SHP77 (cell line): ENCODE measurements at places on chromosomes 13 and 19.

- DNase-seq = no peak
Measured at GRCh38 chr13:51942189-51942588, 69.1 kb downstream of the ATP7B start.

GRCh38 chr13:40676007-40676406, 9.6 kb upstream of the FOXO1 start:
- no peak for DNase-seq

DNA sequence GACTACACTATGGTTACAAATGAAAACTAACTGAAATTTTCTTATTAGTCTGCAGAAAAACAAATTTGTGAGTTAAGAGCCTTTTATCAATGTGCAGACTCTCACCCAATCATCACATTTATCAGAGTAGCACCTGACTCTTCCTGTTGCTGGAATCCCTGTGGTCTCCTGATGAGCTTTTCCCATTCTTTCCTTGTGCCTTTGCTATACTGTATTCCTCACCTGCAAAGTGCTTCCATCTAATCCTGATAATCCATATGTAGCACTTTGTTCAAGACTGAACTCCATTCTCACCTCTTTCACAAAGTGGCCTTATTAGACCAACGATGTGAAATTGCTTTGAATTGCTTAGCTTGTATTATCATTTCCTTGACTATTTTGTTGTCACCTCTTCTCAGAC, 225.3 kb downstream of the LHFPL6 start:
- no peak for DNase-seq

DNA sequence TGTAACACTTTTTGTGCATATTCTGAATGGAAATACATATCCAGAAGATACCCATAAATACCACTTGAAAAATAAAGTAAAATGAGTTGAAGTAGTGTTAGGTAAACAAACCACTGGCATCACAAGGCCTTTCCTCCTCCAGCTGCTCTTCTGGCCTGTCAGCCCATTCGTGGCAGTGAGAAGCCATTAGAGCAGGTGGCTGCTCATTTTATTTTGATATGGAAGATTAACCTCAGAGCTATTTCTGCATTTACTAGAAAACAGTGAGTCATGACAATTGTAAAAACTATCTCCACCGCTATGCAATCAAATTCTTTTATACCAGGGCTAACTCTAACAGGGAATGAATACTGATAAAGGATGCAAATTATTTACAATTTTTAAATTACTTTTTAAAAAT, 2898.1 kb downstream of the PCDH9 start:
- DNase-seq = peak; percentile 83

GRCh38 chr13:33000365-33000764, 15.9 kb upstream of the KL start:
- no peak for DNase-seq

- no peak for DNase-seq
Measured at GRCh38 chr19:18905513-18906236, 9.7 kb upstream of the CERS1 start.

- DNase-seq = no peak
Measured at GRCh38 chr13:48851707-48852106, 124.0 kb upstream of the FNDC3A start.

- DNase-seq = peak; percentile 81
Measured at GRCh38 chr19:11268783-11269267, 6.5 kb upstream of the DOCK6 start.

GRCh38 chr13:111947026-111947810, 119.7 kb upstream of the SOX1 start:
- DNase-seq = no peak

GRCh38 chr13:24043590-24044350, 116.8 kb upstream of the SPATA13 start:
- DNase-seq = no peak

DNA sequence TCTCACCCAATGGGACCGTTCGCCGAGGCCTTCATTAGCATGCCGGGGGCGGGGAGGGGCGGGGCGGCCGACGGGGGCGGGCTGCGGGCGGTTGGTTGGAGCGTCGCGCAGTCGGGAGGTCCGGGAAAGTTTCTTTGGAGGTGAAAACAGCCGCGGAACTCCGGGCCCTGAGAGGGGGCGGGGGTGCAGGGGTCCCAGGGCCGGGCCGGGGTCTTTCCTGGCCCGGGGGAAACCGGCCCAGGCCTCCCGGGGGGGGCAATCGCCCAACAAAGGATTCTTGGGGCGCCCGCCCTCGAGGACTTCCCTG, at the start of gene HMG20B:
Gene HMG20B, plus strand, starts transcription at position 90 of the 307 bp plus-strand sequence. CDS start 366 bp downstream, outside the sequence.
- no peak for DNase-seq

- DNase-seq = no peak
Measured at GRCh38 chr19:40279120-40279551, 6.0 kb downstream of the AKT2 start.

- no peak for DNase-seq
Measured at GRCh38 chr19:55857149-55857548, 20.8 kb downstream of the NLRP4 start.

GRCh38 chr19:7512400-7512851, 3.5 kb upstream of the ZNF358 start:
- no peak for DNase-seq

GRCh38 chr13:64962404-64962803, 2267.7 kb downstream of the PCDH9 start:
- no peak for DNase-seq

DNA sequence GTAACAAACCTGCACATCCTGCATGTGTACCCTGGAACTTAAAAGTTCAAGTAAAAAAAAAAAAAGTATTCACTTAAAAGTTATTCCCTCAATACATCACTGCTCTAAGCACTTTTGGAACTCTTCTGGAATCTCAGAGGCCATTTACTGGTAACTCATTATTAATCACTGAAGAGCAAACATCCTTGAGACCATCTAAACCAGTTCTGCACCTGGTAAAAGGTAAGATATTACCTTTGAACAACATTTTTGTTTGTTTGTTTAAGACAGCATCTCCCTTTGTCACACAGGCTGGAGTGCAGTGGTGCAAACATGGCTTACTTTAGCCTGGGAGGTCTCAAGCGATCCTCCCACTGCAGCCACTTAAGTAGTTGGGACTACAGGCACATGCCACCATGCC, 16.7 kb downstream of the UGGT2 start:
- DNase-seq = no peak

DNA sequence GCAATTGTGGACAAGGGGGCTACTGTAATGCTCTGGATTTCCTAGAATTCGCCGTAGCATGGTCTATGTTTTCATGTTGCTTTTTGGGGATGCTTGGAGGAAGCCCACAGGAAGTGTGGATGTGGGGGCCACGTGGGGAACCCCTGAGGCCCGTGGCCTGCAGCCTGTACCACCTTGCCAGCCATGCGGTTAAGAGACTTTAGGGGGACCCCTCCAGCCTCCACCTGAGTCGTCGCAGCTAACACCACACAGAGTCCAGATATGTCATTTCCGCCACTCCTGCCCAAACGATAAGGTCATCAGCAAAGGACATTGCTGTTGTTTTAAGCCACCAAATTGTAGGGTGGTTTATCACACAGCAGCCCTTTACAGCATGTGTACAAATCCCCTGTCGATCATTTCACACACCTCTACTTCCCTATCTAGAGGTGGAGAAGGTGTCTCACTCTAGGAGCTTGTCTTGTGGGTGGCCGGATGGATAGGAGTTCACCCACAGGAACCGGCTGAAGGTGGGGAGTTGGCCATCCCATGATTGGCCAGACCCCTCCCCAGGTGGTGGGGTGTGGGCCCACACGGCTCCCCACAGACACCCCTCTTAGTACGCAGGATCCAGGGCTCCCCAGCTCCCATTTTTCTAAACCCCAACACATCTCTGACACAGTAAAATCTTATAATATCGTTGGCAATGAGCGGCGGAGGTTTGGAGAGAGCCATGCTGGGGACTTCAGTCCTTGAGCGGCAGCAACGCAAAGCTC, 226.7 kb downstream of the TEX29 start:
- no peak for DNase-seq

GRCh38 chr13:32176696-32177095, 138.5 kb downstream of the ZAR1L start:
- DNase-seq = no peak

DNA sequence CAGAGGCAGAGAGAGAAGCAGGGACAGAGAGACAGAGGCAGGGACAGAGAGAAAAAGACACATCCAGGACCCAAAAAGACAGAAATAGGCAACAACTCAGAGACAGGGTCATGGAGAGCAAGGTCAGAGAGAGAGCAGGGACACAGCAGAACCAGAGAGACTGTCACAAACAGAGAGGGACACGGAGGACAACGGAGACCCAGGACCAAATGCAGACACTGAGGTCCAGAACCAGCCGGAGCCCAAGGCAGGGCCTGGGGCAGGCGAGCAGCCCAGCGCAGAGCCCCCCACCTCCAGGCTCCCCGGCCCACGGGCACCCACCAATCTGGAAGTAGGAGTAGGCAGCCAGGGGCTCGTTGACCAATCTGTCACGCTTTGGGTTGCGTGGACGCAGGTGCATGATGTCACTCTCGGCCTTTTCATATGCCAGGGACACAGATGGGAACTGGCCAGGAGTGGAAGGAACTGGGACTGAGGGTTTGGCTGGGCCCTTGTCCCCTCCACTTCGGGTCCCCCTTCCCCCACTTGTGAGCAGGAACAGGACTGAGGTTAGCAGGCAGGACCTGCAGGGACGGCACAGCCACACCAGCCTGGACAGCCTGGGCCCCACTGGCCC, 8.1 kb downstream of the TMEM147 start:
- DNase-seq = no peak

DNA sequence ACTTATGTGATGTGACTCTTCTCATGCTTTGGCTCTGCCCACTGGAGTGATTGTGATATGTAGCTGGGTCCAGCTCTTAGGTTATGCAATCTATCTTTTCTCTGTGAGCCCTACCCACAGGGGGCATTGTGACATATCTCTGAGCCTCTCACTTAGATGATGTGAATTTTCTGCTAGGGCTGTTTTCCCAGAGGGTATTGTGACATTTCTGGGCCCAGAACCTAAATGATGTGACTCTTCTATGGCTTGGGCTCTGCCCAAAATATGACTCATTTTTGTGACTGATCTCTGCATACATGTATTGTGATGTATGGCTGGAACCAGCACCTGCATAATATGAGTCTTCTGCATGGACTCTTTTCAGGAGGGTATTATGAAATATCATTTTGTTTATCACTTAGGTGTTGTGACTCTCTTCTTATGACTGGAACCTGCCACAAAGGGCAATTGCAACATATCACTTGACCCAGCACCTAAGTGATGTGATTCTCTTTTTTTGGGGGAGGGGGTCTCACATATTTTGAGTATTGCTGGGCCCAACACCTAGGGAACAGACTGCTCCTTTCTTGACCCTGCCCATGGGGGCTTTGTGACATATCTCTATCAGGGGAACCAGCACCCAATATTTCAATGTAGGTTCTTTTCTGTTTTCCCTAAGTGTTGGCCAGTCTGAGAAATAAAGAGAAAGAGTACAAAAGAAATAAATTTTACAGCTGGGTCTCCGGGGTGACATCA, 12.1 kb upstream of the ZNF254 start:
- no peak for DNase-seq

DNA sequence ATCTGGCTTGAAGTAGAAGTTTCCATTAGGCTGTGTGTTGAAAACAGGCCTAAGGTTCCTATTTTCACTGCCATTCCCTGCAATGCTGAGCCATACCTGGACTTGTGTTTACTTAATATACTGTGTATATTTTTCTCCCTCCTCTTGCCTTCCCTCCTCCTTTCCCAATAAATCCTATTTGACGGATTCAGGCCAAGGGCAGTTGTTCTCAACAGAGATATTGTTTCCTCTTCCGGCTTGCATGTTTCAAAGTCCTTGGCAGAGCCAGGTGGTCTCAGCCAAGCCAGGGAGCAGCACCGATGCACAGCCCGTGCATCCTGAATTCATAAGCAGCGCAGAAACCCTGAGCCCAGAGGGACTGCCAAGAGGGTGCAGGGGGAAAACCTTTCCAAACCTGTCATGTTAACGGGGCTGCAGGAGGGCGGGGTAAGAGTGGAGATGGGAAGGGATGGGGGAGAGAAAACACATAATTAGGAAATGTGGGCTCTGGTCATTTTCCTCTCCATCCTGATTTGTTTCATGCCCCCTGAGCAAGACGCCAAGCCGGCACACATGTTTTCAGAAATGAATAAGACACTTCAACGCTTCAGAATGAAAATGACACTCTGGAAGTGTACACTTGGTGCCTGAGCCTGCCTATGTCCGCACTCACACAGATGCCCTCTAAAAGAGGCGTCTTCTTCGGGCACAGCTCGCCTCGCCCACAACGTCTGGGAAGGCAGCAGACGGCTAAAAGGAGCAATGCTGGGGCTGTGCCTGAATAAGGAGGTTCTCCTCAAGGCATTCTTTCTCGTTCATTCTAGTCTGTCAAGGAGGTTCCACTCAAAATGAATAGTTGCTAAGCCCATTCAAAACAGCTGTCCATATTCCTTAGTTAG, 149.3 kb upstream of the UBL3 start:
- DNase-seq = no peak

DNA sequence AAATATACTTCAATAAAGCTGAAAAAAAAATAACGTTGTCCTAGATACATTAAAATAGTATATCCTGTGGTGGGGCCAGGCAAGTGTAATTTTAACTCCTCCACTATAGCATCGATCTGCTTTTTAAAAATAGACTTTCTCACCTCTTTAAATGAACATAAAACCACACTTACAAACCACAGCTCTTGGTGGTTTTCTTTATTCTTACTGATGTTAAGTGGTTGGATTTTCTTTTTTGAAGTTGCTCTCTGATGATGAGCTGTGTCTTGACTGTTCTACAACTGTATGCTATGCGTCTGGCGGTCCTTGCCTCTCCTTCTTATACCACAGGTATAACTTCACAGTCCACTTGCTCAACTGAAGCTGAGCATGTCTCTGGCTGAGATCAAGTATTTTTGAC, 721.5 kb upstream of the KLHL1 start:
- DNase-seq = no peak

- DNase-seq = no peak
Measured at GRCh38 chr19:29714371-29714952, 599 bp downstream of the C19orf12 start.

GRCh38 chr19:34336781-34337271, 28.2 kb upstream of the GPI start:
- DNase-seq = peak; percentile 11

GRCh38 chr13:111577208-111577828, 256.9 kb downstream of the TEX29 start:
- peak; percentile 35 for DNase-seq

- DNase-seq = no peak
Measured at GRCh38 chr19:39372047-39372802, 18.7 kb downstream of the PAF1 start.

- peak; percentile 97 for DNase-seq
Measured at GRCh38 chr19:50724522-50725217, 1.5 kb downstream of the CLEC11A start.
